ENCODE measurements at places on chromosomes 7 and 10.
A peak's percentile ranks its signal among the peaks of the same experiment; 100 is the strongest.

GRCh38 chr7:101945034-101945758 lies 127.8 kb downstream of the CUX1 start:
- DNase-seq, result no peak

DNA sequence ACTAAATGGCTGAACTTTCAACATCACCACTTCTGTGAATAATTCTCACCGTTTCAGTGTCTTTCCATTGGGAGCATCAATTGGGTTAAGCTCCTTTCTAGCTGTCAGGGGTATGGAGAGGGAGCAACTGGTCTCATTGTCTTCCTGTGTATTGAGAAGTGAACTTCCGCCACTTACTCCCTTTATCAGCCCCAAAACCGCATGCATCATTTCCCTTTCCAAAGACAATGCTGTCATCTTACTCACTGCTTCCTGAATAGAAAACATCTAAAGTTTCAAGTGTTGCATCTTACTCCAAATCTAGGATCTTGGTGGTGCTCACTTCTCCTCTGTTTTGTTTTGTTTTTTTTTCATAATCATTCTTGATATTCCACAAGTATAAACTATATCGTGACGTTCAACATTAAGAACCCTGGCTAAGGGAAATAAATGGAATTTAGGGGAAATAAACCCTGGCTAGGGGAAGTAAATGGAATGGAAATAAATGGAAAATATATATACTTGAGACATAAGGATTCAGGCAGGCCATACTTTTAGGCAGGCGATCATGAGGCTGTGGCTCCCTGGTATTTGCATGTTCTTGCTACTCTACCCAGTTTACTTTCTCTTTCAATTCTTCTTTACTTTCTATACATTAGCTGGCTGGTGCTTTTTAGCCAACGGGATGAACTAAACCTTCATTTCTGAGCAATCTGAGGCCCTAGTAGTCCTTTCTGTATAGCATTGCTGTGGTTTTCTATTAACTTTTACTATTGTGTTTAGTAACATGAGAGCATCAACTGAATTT lies 371.9 kb downstream of the BMPER start:
- DNase-seq, result no peak

DNA sequence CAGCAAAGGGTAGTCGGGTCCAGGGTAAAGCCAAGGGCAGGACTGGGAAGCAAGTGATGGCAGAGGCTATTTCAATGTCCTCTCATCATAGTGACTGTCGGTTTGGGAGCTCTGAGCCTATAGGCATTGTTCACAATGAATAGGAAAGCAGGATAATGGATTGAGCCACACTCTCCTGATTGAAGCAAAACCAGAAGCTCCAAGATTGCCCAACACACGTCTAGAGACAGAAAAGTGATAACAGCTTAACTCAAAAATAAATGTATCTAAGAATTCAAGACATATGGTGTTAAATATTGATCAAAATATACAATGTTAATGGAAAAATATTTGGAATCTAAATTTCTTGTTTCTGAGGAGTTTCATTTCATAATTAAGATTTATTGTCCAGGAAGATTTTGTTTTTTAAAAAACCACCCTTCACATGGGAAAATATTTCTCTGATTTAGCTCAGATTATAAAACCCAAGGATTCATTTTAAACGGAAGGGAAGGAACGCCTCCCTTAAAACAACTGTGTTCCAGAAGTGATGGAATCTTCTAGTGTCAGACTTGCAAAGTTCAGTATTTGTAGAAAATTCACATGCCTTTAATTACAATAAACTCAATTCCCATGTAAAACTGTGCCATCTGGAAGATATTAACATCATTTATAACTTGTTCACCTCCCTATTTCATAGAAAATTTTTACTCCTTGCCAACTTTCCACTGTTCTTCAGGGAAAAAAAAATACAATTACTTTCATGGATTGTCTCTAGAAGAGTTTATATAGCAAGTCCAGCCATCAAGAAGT lies 54.5 kb downstream of the NRP1 start:
- DNase-seq, result no peak

DNA sequence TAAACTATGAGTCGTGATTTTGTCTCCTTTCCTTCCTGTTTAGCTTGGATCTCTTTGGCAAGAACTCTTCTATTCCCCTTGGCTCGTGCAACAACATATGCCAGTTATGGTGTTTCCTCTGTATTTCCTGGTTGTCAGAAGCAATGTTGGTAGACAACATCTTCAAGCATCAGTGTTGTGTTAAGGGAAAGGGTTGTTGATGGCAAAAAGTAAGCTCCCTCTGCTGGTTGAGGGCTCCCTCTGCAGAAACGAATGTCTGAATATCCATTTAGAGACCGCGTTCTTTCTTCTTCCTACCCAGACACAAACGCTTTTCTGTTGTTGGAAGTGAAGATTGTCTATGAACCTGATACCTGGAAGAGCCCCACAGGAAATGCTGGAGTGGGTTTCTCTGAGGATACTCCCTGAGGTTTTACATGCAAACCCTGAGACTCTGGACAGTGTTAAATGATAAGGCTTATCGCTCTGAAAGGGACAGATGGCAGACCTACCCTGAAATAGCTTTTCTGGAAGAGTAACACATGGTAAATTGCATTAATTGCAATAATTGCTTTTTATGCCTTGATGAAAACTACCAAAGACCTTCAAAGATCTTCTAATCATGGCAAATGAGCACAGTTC lies 23.5 kb upstream of the C1QL3 start:
- no peak for DNase-seq

GRCh38 chr10:79250259-79250658 lies 97.0 kb upstream of the PPIF start:
- no peak for DNase-seq

DNA sequence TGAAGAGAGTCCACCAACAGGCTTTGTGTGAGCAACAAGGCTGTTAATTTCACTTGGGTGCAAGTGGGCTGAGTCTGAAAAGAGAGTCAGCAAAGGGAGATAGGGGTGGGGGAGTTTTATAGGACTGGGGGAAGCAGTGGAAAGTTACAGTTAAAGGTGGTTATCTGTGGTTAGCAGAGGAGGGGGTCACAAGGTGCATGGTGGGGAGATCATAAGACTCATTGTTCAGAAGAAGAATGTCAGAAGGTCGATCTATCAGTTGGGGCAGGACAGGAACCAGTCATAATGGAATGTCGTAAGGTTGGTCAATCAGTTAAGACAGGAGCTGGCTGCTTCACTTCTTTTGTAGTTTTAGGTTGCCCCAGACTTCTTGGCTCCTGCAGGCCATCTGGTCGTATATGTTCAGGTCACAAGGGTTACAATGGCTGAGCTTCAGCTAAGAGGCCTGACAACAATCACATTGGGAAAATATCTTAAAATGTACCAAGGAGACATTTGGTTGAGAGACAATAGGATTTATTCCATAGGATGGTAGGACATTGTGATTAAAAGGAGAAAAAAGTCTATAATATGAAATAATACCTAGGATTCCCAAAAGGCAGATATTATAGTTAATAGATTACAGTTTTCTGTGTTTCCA lies 356.4 kb downstream of the ANKRD7 start:
- DNase-seq, result no peak

GRCh38 chr10:76155961-76156360 lies 724.5 kb downstream of the LRMDA start:
- no peak for DNase-seq

- no peak for DNase-seq
Measured at GRCh38 chr10:119029613-119030420, at the start of gene NANOS1. NANOS1 (plus strand) TSS chr10:119029714; CDS start chr10:119029802, 88 bp downstream.

DNA sequence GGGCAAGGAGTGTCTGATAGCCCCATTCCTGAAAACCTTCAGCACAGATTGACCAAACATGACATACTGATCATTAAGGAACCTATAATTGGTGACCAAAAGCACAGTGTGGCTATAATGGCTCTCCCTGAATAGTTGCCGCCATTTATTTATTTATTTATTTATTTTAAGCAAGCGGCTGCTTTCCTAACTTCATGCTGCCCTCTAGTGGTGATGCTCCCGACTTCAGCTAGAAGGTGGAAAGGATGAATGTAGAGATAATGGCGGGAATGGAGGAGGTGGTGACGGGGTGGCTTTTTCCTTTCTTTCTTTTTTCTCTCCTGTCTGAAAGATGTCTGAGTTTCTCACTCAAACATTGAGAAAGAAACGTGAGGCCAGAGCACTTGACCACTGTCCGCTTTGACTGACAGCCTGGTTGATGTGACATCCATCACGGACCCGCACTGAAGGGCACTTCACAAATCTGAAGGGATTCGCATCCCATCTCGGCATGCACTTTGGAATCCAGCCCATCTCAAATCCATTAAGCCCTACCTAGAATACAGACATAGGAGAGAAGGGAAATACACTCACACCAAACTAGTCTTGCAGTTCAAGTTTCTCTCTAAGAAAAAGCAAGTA lies 1090.1 kb downstream of the KCNMA1 start:
- no peak for DNase-seq

DNA sequence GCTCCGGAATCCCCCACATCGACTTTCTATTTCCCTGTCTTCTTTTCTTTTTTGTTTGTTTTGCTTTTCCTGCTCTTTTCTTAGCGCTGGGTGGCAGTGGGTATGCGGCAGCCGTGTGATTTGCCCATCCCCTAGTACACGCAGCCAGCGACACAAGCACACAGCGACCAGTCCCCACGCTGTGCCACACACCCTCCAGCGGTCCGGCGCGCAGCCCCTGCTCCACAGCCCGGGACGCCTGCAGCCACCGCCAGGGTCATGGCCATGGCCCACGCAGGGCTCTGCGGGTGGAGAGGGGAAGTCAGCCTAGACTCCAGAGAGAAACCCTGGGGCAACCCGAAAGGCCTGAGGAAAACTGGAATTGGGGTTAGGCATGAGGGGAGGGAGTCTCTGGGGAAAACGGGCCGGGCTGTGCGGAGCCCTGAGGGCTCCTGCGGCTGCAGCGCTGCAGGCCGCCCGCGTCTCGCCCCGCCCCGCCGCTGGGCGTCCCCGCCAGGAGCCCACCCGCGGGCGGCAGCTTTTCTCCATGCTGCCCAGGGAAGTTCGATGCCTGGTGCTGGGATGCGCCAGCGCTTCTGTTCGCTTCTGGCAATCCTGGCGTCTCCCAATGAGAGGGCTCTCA lies 2.5 kb downstream of the CHRM2 start:
- no peak for DNase-seq

DNA sequence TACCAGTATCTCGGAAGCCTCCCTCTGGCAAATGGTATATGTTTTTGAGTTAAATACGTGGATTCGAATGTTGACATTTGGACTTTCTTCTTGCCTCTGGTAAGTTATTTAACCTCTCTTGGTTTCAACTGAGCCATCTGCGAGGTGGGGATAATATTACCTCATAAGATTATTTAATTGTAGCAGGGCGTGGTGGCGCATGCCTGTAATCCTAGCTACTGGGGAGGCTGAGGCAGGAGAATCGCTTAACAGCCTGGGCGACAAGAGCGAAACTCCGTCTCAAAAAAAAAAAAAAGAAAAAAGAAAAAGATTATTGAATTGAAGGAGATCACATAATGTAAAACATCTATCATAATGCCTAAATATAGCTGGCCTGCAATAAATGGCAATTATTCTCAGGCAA lies 396 bp upstream of the TAF5 start:
- DNase-seq, result no peak

- peak; percentile 91 for DNase-seq
Measured at GRCh38 chr10:72242675-72243074, 26.6 kb upstream of the ASCC1 start.

- DNase-seq, result no peak
Measured at GRCh38 chr7:51802718-51803117, 486.1 kb upstream of the COBL start.

- no peak for DNase-seq
Measured at GRCh38 chr10:97407211-97407951, 6.2 kb upstream of the RRP12 start.

DNA sequence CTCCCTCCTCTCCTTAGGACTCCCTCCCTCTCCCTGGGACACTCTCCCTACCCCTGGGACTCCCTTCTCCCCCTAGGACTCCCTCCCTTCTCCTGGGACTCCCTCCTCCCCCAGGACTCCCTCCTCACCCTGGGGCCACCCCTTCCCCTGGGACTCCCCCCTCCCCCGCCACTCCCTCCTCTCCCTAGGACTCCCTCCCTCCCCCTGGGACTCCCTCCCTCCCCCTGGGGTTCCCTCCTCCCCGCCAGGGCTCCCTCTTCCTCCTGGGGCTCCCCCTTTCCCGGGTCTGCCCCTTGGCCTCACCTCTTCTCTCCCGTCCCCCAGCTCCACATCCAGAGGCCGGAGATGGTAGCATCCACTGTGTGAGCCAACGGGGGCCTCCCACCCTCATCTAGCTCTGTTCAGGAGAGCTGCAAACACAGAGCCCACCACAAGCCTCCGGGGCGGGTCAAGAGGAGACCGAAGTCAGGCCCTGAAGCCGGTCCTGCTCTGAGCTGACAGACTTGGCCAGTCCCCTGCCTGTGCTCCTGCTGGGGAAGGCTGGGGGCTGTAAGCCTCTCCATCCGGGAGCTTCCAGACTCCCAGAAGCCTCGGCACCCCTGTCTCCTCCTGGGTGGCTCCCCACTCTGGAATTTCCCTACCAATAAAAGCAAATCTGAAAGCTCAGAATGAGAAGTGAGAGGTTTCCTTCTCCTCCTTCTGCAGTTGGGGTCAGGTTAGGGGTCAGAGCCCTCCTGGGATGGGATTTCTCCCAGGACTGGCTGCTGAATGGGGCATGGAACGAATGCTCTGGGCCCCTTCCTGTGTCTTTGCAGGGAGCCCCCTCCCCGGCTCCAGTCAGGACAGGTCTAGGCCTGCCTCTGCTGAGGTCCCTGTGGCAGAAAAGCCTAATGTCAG lies 1.4 kb upstream of the MUC17 start:
- DNase-seq, result no peak

- no peak for DNase-seq
Measured at GRCh38 chr7:105267244-105267643, 121.5 kb downstream of the SRPK2 start.

DNA sequence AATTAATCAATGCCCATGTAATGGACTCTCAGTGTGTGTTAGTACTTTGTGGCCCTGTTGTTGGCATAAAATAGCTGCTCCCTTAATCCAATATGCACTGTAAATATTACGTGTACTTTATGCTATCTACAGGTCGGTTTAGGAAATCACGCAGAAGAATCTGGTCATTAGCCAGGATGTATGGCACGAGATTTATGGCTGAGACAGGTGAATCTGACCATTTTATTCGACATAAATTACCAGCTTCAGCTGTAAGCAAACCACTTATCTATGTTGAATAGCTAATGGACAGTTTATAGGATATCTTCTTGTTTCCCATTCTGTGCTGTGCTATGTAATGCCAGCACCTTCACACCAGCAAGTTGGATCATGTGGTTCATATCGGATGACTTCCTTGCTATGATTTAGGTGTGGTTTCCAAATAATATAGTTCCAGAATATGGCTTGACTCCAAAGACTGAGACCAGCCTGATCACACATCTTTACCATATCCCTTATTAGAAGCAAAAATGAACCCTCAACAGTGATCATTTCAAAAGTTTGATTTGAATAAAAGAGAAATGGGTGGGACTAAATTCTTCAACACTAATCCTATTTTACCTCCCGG lies 301.4 kb downstream of the AHR start:
- DNase-seq, result no peak

DNA sequence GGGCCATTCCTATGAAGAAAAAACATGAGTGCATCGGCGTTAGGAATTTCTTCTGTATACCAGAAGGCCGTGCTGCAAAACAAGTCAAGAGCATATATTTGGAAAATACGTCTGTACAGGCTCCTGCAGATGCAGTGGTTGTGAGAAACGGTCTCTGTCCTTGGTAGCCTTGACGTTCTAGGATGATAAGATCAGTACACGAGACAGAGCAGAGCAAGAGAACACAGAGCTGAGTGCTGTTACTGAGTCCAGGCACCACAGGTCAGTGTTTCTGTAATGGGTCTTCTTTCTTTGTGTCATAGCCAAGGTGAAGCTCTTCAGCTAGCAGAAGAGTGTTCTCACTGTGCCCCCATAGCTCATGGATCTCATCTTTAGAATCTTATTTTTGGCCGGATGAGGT lies 62.8 kb downstream of the WDR37 start:
- DNase-seq, result peak; percentile 21

- DNase-seq, result no peak
Measured at GRCh38 chr10:119403921-119404320, 138.6 kb downstream of the RGS10 start.
